ENCODE measurements at places on chromosomes 4 and X. TPM values are rescaled to one million over a fixed set of nuclear protein-coding genes. Genes with fewer than 3 reads are reported as not detected.

The TCEAL2 gene
- not detected for total RNA-seq

The CXCL5 gene
- not detected for total RNA-seq

The NAP1L3 gene
- total RNA-seq: 1.1 TPM

The CITED1 gene
- total RNA-seq: not detected

The PCYT1B gene
- not detected for total RNA-seq

The TEX13C gene
- total RNA-seq: not detected

The CTAG2 gene
- total RNA-seq: not detected

The MSANTD1 gene
- total RNA-seq: 0.94 TPM

The NEXMIF gene
- 0.56 TPM for total RNA-seq

The GLUD2 gene
- 0.27 TPM for total RNA-seq

The GPR173 gene
- not detected for total RNA-seq

The HERC3 gene
- total RNA-seq: 33.3 TPM

The SATL1 gene
- not detected for total RNA-seq

The SLC2A9 gene
- 2.0 TPM for total RNA-seq

The PPBP gene
- not detected for total RNA-seq

The PDE6B gene
- 15.9 TPM for total RNA-seq

The MAGED4B gene
- 0.22 TPM for total RNA-seq

The CSAG3 gene
- total RNA-seq: 0.35 TPM

All from activated CD4-positive, alpha-beta T cell treated with anti-CD3 and anti-CD28 coated beads, Interleukin-2, amount 10 ng/mL, durations not matched to agents 7 days and 5 days (primary cell).